ENCODE measurements at places on chromosomes 3 and 15. TPM values are rescaled to one million over a fixed set of nuclear protein-coding genes. Genes with fewer than 3 reads are reported as not detected.

DNA sequence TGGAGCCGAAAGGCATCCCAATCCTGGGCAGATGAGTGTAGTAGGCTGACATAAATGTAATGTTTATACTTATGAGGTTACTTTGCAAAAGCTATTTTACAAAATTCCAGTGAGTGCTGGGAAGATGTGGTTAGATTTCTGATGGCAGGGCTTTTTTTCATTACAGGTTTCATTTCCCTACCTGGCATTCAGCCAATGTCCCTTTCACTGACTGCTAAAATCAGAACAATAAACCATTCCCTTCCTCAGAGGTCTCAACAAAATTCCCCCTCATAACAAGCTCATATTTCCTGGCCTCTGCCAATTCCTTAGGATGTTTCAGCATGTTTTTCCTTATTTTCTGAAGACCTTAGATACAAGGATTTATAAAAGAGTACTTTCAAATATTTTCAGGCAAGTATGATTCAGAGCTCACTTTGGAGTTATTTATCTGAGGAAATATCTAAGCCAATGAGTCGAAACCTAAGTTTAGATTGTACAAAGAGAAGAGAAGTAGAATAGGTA lies 40.9 kb upstream of the CCDC80 start:
- no peak for DNase-seq

GRCh38 chr15:63296195-63296594 lies 18.8 kb downstream of the APH1B start:
- no peak for DNase-seq

Gene ROPN1
- 0.09 TPM for polyA plus RNA-seq

GRCh38 chr3:198112031-198112430 lies 152.0 kb downstream of the LMLN start:
- no peak for DNase-seq

Gene THAP10
- polyA plus RNA-seq = 2.5 TPM
